Activated T-helper 2 cell treated with anti-CD3 and anti-CD28 coated beads, Interferon-gamma antibody, Interleukin-2, Interleukin-4, amounts not matched to agents 10 μg/mL and 5 μg/mL and 100 μg/mL, durations not matched to agents 14 hours and 24 hours and 36 hours (primary cell): ENCODE measurements at places on chromosomes 5 and 9. TPM values are rescaled to one million over a fixed set of nuclear protein-coding genes. Genes with fewer than 3 reads are reported as not detected.
A peak's percentile ranks its signal among the peaks of the same experiment; 100 is the strongest.

UBE2R2 gene
- 43.1 and 44.1 TPM in 2 replicates for total RNA-seq

GRCh38 chr5:4418084-4418483 lies 722.0 kb upstream of the ADAMTS16 start:
- H3K27me3 ChIP-seq: no peaks in the 10 kb centered on the region
- H3K27ac ChIP-seq: no peak overlapping the region
- no peak for DNase-seq
- H3K36me3 ChIP-seq: no peaks in the 10 kb centered on the region
- no peak overlapping the region for H3K4me3 ChIP-seq

- no peak overlapping the region for H3K27ac ChIP-seq
- DNase-seq: no peak
- H3K4me1 ChIP-seq: peaks cover 46% of the 10 kb centered on the region
- H3K36me3 ChIP-seq: peaks cover 6% of the 10 kb centered on the region
Observed at GRCh38 chr5:142795251-142795650, 25.1 kb downstream of the ARHGAP26 start.

OSMR gene
- total RNA-seq: 0.07 TPM in 1 of 2 replicates, not detected in the other

- H3K27ac ChIP-seq: no peak overlapping the region
- no peak for DNase-seq
- no peaks in the 10 kb centered on the region for H3K36me3 ChIP-seq
- H3K4me3 ChIP-seq: no peak overlapping the region
Observed at GRCh38 chr5:126015235-126016181, 407.7 kb upstream of the GRAMD2B start.

- no peak overlapping the region for H3K4me3 ChIP-seq
- peaks cover 9% of the 10 kb centered on the region for H3K4me1 ChIP-seq
- DNase-seq: no peak
- H3K27me3 ChIP-seq: no peaks in the 10 kb centered on the region
- no peak overlapping the region for H3K27ac ChIP-seq
Observed at GRCh38 chr5:167936944-167937634, 354.4 kb upstream of the WWC1 start.

ZNF782 gene
- total RNA-seq: 4.5 and 4.7 TPM in 2 replicates

DNA sequence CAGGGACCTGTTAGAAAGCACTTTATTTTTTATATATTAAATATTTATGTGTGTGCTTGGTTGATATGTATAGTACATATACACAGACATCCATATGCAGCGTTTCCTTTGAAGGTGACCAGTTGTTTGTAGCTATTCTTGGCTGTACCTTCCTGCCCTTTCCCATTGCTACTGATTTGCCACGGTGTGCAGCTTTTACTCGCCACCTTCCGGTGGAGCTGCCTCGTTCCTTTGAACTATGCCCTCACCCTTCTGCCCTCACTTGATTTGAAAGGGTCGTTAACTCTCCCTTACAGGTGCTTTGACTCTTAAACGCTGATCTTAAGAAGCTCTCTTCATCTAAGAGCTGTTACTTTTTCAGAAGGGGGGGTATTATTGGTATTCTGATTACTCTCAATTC lies 20.5 kb downstream of the RGMB start:
- peaks cover 7% of the 10 kb centered on the region for H3K27me3 ChIP-seq
- DNase-seq: no peak
- no peaks in the 10 kb centered on the region for H3K4me1 ChIP-seq
- no peak overlapping the region for H3K4me3 ChIP-seq
- H3K27ac ChIP-seq: no peak overlapping the region
- no peaks in the 10 kb centered on the region for H3K36me3 ChIP-seq

DNA sequence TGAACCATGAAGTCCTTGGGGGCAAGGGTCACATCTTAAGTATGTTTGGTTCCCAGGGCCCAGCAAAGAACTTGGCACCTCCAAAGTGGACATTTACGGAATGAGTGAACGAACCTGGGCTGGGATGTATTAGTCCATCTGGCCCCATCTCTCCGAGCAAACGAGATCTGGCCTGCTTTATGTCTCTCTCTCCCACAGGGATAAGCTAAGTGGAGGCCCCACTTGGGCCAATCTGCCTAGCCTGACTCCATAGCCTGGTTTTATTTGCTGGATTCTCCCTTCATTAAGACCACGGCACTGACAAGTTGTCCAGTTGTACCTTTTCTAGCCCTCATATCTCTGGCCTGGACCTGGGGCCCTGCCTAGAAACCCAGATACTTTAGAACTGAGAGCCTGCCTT lies 2.1 kb downstream of the TTLL11 start:
- peaks cover 9% of the 10 kb centered on the region for H3K27me3 ChIP-seq
- peaks cover 19% of the 10 kb centered on the region for H3K4me1 ChIP-seq
- no peak overlapping the region for H3K27ac ChIP-seq
- H3K36me3 ChIP-seq: no peaks in the 10 kb centered on the region
- peak overlapping the region; percentile 87 for H3K4me3 ChIP-seq

RORB gene
- total RNA-seq: 0.02 and 0.11 TPM in 2 replicates

DNA sequence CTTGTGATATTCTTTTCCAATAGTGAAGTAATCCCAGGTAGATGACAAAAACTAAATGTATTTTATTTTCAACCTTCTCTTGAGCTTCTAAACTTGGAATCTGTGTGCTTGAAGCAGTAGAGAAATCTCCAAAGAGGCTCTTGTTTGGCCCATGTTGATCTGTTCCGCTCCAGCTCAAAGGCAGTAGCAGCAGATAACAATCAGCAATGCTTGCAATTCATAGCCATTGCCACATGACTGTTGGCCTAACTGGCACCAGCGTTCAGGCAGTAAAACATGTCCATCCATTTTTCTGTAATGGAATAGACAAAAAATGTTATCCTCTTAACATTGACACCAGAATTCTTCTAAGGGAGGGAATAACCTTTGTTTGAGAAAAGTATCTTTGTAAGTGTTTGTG lies 270.7 kb upstream of the MSX2 start:
- H3K27me3 ChIP-seq: no peaks in the 10 kb centered on the region
- no peak overlapping the region for H3K27ac ChIP-seq
- H3K36me3 ChIP-seq: no peaks in the 10 kb centered on the region
- peaks cover 7% of the 10 kb centered on the region for H3K4me1 ChIP-seq
- no peak for DNase-seq
- H3K4me3 ChIP-seq: no peak overlapping the region

ARID3C gene
- 0.14 and 0.21 TPM in 2 replicates for total RNA-seq

GRCh38 chr9:130627051-130627450 lies 37.3 kb upstream of the PRDM12 start:
- no peaks in the 10 kb centered on the region for H3K4me1 ChIP-seq
- no peak for DNase-seq
- H3K36me3 ChIP-seq: peaks cover 49% of the 10 kb centered on the region
- no peak overlapping the region for H3K27ac ChIP-seq

FOXD4L5 gene
- 0.09 and 0.23 TPM in 2 replicates for total RNA-seq

DNA sequence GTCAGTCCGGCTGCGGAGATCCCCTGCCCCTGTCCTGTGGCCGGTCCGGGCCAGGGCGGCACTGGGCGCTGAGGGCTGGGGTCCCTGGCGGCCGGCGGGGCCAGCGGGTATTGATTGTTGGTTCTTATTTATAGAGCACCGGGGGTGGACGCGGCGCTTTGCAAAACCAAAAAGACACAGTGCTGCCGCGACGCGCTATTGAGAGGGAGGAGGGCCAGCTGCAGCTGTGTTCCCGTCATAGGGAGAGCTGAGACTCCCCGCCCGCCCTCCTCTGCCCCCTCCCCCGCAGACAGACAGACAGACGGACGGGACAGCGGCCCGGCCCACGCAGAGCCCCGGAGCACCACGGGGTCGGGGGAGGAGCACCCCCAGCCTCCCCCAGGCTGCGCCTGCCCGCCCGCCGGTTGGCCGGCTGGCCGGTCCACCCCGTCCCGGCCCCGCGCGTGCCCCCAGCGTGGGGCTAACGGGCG lies 2.5 kb downstream of the LRRC26 start:
- no peak for DNase-seq
- H3K36me3 ChIP-seq: no peaks in the 10 kb centered on the region
- no peak overlapping the region for H3K4me3 ChIP-seq
- H3K4me1 ChIP-seq: no peaks in the 10 kb centered on the region
- H3K27me3 ChIP-seq: peaks cover 29% of the 10 kb centered on the region

SMC5 gene
- 45.3 and 51.0 TPM in 2 replicates for total RNA-seq

DNA sequence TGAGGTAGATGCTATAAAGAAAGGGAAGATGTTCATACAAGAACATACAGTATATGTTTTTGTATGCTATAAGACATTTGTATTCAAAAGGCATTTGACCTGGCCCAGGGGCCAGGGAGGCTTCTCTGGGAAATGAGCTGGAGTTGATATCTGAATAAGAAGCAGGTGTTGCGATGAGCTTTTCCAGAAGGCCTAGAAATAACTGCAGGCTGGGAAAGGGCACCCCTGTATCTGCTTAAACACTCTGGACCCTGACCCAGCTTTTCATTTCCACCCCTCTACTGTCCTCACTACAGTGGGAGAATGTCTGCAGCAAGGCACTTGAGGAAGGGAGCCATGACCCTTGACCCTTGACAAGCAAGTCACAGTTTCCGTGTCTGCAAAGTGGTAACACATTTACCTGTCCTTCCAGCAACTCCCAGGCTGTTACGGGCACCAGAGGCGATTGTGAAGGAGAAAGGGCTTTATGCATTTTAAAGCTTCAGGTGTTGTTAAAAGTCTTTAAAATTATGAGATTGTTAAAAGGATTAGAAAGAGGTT lies 88.2 kb upstream of the PANK3 start:
- no peaks in the 10 kb centered on the region for H3K4me1 ChIP-seq
- no peak overlapping the region for H3K4me3 ChIP-seq
- H3K27ac ChIP-seq: no peak overlapping the region
- no peak for DNase-seq

GRCh38 chr9:122354536-122355199 lies 16.2 kb upstream of the PTGS1 start:
- H3K4me3 ChIP-seq: no peak overlapping the region
- DNase-seq: no peak
- no peak overlapping the region for H3K27ac ChIP-seq
- H3K27me3 ChIP-seq: peaks cover 15% of the 10 kb centered on the region

DNA sequence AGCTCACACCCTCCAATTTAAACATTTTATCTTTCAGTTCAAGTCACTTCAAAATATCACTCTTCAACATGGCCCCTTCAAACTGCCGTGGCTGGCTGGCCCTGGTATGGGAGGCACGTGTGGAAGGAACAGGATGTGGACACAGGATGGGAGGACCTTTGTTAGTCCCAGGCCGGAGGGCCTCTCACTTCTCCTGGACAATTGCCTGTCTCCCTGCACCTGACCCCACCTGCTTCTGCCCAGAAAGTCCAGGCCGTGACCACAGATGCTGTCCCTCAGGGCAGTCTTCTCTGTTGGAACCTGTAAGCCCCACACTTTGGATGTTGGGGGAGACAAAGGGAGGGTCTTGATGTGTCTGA lies 19.4 kb downstream of the AMBP start:
- DNase-seq: no peak
- H3K36me3 ChIP-seq: no peaks in the 10 kb centered on the region
- no peaks in the 10 kb centered on the region for H3K27me3 ChIP-seq
- no peak overlapping the region for H3K27ac ChIP-seq
- no peaks in the 10 kb centered on the region for H3K4me1 ChIP-seq

- H3K4me3 ChIP-seq: no peak overlapping the region
- DNase-seq: no peak
- no peaks in the 10 kb centered on the region for H3K4me1 ChIP-seq
- no peaks in the 10 kb centered on the region for H3K27me3 ChIP-seq
Observed at GRCh38 chr5:97575322-97575721, 392.3 kb upstream of the RIOK2 start.

ADGRD2 gene
- not detected in 2 replicates for total RNA-seq

DNA sequence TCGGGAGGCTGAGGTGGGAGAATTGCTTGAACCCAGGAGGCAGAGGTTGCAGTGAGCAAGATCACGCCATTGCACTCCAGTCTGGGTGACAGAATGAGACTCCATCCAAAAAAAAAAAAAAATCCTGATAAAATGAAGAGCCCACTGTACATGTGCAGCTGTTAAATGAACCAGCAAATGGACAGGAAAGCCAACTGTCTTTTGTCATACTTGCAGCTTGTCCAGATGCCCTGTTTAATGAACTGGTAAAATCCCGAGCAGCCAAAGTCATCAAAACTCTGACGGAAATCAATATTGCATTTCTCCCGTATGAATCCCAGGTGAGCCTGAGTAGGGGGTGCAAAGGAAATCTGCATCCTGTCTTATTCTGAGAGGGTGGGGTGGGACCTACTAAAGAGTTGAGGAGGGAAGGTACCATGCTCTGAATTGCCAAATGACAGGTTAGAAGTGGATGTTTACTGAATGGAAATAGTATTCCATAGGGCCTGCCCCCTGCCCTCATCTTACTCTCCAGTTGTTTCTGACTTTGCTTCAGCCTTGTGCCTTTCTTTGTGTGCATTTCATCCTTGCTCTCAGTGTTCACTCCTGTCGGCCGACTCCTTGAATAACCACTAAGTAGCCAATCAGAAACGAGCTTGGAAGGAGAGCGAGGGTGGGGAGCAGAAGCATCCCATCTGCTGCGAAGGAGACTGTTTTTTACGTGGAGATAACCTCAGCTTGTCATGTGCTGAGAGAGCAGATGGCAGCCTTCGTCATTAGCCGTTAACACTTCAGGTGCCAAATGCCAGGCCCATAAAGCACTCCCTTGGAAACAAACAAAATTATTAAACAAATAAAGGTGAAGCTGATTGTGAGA lies 45.7 kb upstream of the CFAP157 start:
- H3K4me3 ChIP-seq: no peak overlapping the region
- peaks cover 11% of the 10 kb centered on the region for H3K36me3 ChIP-seq
- no peaks in the 10 kb centered on the region for H3K27me3 ChIP-seq
- H3K27ac ChIP-seq: no peak overlapping the region
- no peak for DNase-seq

DNA sequence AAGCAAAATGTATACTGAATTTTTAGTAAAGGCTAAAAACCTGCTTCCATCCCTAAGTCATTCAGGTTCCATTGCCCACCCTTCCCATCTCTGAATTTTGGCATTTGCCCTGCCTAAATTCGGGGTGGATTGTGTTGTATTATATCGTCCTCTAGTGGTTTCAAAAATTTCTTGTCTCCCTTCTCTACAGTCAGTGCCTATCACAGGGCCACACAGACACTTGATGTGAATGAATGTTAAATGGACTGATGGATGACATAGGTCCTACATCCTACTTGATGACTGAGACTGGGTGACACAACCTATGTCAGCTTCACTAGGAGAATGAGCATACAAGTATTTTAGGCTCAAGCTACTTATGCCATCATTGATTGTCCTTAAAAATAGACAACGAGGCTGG lies 45.6 kb upstream of the SLC30A5 start:
- no peaks in the 10 kb centered on the region for H3K36me3 ChIP-seq
- H3K4me3 ChIP-seq: no peak overlapping the region
- peaks cover 12% of the 10 kb centered on the region for H3K4me1 ChIP-seq

- no peaks in the 10 kb centered on the region for H3K36me3 ChIP-seq
- no peak overlapping the region for H3K27ac ChIP-seq
- peaks cover 1% of the 10 kb centered on the region for H3K4me1 ChIP-seq
- no peaks in the 10 kb centered on the region for H3K27me3 ChIP-seq
Observed at GRCh38 chr9:74357577-74357976, 139.6 kb upstream of the RORB start.

DNA sequence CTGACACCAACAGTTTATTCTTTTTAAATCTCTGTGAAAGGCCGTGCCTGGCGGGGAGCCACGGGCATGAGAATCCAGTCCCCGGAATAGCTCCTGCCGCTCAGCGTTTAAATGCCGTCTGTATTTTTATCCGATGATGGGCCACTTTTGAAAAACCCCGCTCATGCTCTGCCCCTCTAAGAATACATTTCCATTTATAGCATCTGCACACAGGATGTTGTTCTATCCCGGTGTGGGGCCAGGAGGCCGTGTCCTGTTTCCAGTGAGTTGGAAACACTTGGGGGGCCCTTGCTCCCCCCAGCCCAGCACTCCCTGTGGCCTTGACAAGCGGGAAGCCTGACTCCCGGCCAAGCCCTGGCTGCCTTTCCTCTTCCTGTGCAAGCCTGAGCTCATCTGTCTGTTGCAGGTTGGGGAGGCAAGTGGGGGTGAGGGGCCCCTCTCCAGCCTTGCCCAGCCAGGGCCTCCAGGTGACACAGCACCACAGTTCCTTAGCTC lies 39.0 kb downstream of the ERGIC1 start:
- no peak overlapping the region for H3K4me3 ChIP-seq
- no peak for DNase-seq
- no peaks in the 10 kb centered on the region for H3K27me3 ChIP-seq
- H3K36me3 ChIP-seq: no peaks in the 10 kb centered on the region
